ENCODE measurements at places on chromosomes 1 and 21.

- DNase-seq, result no peak
Observed at GRCh38 chr1:46406881-46407608, 12.9 kb downstream of the FAAH start.

- no peak for DNase-seq
Observed at GRCh38 chr1:83882906-83883305, 116.0 kb downstream of the TTLL7 start.

DNA sequence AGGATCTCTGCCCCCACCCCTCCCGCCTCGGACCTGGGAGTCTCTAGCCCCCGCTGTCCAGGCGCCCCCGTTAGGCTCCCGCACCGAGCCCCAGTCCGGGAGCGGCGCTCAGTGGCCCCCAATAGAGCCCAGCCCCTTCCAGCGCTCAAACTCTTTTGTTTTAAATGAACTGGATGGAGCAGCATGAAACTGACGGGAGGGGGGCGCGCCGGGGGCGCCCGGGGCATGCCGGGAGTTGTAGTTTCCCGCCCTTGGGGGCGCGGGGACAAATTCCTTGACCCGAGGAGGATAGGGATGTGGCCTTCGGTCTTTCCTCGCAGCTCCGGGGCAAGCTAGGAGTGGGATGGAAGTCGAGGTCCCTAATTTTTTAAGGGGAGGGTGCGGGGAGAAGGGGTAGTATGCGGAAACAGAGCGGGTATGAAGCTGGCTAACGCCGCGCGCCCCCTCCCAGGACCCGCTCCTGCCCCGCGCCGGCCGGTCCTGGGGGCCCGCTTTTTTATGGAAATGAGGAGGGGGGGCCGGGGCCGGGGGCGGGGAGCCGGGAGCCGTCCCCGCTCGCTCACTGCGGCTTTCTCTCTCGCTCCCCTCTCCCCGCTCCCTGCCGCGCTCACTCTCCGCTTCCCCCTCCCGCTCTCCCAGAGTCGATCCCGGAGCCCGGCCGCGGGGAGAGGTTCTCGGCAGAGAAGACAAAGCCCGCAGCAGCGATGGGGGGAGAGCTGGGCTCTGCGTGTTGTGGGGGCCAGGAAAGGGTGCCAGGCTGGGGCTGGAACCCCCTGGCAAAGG, at the start of gene MEX3A:
MEX3A (minus strand) TSS at position 157 of the 783 bp plus-strand sequence. CDS start 467 bp downstream, outside the sequence.
- DNase-seq, result peak; percentile 37

DNA sequence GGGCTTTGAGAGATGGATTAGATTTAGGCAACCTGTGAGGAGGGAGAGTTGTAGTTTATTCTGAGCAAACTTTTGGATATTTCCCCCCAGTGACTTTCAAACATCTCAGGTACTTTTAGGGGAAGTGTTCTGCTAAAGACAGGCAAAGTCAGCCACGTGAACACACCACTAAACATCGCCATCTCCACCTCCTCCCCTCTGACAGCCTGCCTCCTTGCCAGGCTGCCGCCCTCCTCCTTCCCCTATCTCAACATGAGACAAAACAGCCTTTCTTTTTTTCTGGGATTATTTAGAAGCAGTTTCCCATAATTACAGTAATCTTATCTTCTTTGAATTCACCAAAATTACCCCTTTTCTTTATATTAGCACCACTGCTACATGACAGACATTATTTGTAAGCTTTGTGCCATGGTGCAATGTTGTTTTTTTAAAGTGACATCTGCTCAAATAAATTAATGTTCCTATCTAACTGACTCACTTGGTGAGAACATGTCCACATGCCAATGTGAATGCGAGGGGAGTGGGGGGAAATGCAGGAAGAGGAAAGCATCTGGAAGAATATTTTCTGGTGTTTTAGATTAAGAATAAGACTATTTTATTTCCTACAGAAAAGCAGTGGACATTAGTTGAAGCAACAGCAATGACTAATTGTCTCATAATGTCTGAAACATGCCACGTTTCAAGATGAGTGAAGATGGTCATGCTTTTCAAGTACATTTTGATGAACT, 147.8 kb upstream of the ATP1B1 start:
- DNase-seq, result no peak

GRCh38 chr1:62384276-62385005, 52.4 kb upstream of the USP1 start:
- DNase-seq, result no peak

DNA sequence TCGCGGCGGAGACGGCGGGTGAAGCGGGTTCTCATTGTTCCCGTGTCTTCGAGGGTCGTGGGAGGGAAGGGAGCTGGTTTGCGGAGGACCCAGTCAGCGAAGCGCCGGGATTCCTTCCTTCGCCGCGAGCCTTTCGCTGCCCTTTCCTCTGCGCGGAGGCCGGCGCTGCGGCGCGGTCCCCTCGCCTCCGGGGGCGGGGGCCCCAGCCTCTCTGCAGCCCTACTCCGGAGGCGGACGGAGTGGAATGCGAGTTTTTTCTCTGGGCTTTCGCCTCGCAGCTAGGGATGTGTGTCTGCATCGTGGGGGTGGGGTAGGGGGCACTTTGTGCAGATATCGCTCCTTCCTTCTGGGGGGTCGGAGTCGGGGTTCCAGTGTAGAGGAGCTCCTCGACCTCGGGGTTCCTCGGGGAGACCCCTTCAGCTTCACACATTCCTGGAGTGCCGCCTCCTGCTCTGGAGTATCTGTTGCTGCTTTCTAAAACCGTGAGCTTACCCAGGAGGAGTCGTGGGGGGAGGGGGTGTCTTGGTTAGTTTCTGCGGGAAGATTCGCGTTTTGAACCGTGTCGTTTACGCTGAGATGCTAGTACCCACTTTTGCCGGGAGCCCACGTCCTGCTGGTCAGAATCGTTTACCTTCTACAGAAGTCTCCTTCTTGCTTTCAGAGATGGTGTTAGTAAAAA, 595 bp downstream of the RNF2 start:
- DNase-seq, result peak; percentile 5

DNA sequence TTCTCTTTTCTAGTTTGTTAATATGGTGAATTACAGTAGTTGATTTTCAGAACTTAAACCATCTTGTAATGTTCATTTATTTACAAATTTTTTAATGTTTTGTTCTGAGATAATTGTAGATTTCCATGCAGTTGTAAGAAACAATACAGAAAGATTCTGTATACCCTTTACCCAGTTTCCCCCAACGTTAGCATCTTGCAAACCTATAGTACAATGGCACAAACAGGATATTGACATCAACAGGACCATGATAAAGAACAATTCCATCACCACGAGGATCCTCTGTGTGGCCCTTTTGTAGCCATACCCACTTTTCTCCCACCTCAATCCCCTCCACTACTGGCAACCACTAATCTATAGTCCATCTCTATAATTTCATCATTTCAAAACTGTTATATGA, 33.3 kb downstream of the COL6A1 start:
- DNase-seq, result no peak

DNA sequence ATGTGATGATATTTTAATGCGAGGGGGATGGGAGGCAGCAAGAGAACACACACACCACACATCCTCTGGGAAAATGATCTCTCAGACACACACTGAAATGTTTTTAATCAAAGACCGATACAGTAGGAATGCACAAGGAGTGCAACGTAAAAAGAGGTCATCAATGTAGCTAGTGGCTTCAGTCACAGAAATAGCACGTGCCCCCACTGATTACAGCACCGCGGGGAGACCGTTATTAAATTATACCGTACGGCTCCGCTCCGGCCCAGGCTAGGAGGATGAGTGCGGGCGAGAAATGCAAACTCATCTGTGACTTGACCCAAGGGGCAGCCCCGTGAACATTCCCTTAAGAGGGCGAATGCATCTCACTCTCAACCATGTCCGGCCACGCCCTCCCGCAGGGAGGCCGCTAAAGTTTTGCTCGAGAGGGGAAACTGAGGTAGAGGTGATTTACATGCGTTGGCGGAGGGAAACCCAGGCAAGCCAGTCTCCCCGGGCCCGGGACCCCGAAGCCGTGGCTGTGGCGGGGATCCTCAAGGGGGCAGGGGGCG, 552 bp downstream of the UBR4 start:
- peak; percentile 17 for DNase-seq

- no peak for DNase-seq
Observed at GRCh38 chr1:101330427-101331130, 93.8 kb downstream of the S1PR1 start.

DNA sequence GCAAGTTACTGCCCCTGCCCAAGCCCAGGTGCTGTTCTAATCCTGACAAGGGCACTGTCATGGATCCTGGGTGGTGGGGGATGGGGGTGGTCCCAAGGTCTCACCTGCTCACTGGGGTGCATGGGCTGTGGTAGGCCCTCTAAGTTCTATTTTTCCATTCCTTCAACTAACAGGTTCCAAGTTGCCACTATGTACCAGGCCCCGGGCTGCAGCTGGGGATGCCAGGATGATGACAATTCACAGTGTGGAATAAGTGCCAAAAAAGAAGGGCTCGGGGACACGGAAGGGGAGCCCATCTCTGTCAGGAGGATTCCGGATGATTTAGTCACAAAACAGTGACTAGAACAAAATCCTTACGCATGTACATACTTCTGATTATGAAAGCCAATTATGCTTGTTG, 76.0 kb downstream of the STUM start:
- peak; percentile 2 for DNase-seq

DNA sequence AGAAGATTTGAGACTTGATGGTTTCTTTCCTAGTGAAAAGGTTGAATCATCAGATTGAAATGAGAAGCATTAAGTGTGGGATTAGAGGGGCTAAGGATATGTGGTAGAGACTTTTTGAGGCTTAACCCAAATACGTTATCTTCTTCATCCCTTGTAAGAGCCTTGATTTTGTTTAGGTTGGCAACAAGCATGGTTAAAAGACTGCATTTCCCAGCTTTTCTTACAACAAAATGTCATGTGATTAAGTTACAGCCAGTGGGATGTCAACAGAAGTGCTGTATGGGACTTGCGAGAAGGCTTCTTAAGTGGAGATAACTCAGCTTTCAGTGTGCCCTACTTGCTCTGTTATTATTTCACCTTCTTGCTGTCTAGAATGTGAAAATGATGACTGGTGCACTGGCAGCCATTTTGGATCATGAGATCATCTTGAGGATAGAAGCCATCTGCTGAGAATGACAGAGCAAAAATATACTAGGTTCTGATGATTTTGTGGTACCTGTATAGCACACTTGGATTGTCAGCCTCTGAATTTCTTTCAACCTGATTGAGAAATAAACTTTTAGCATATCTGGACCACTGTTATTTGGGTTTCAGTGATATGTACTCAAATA, 41.3 kb upstream of the GNG12 start:
- DNase-seq, result no peak

Measured in CD4-positive, alpha-beta T cell (primary cell).